ENCODE measurements at places on chromosomes 7 and 10. TPM values are rescaled to one million over a fixed set of nuclear protein-coding genes. Genes with fewer than 3 reads are reported as not detected.
A peak's percentile ranks its signal among the peaks of the same experiment; 100 is the strongest.

DNA sequence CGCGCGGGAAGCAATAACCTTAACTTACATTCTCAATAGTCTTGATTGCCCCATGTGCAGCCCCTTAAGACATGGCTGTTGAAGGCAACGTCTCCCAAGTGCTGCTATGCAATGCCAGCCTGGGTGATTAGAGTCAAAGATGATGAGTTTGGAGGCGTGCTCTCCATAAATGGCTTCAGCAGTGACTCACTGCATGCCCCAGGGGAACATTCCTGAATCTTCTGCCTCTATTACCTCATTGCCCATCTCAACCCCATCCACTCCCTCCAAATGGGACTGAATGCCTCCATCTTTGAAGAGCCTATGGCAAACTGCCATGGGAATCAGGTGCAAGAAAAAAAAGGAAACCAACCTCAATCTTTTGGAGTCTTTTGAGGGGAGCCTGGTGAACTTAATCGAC is 282.8 kb downstream of the SNX10 start:
- no peaks in the 10 kb centered on the region for H3K36me3 ChIP-seq
- DNase-seq: no peak
- no peak overlapping the region for H3K4me3 ChIP-seq
- H3K4me1 ChIP-seq: no peaks in the 10 kb centered on the region
- H3K27me3 ChIP-seq: no peaks in the 10 kb centered on the region

GRCh38 chr10:47029181-47030009 is 118.2 kb downstream of the PTPN20 start:
- no peak overlapping the region for H3K4me3 ChIP-seq
- H3K27me3 ChIP-seq: no peaks in the 10 kb centered on the region
- no peaks in the 10 kb centered on the region for H3K4me1 ChIP-seq

DNA sequence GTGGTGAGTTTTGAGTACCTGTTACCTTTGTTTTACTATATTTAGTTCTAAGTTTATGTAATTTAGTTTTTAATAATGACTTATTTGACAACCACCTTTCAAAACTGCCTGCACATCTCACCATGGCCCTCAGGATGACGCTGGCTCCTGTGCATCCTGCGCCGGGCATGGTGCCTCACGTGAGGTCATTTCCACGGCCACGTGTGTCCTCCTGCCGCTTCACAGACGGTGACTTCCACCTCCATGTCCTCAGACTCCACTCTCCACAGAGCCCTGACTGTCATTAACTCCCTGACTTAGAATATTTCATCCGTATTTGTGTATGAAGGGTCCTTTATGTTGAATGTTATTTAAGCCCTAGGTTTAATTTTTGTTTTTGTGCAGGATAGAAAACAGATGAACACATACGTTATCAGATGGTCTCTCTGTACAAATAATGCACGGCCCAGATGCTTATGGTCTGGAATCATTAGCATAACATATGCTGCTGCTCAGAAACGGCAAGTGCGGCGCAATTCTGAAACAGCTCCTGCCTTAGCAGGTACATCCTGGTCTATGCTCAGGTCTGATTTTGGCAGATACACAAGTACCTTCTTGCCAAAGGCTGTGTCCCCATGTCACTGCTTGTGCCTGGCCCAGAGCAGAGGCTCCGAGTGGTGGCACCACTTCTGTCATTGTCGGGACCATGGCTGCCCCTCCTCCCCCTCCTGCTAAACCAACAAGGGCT is 155.8 kb downstream of the WDR37 start:
- H3K4me3 ChIP-seq: no peak overlapping the region
- no peaks in the 10 kb centered on the region for H3K27me3 ChIP-seq
- H3K36me3 ChIP-seq: no peaks in the 10 kb centered on the region
- DNase-seq: no peak
- no peaks in the 10 kb centered on the region for H3K4me1 ChIP-seq

DNA sequence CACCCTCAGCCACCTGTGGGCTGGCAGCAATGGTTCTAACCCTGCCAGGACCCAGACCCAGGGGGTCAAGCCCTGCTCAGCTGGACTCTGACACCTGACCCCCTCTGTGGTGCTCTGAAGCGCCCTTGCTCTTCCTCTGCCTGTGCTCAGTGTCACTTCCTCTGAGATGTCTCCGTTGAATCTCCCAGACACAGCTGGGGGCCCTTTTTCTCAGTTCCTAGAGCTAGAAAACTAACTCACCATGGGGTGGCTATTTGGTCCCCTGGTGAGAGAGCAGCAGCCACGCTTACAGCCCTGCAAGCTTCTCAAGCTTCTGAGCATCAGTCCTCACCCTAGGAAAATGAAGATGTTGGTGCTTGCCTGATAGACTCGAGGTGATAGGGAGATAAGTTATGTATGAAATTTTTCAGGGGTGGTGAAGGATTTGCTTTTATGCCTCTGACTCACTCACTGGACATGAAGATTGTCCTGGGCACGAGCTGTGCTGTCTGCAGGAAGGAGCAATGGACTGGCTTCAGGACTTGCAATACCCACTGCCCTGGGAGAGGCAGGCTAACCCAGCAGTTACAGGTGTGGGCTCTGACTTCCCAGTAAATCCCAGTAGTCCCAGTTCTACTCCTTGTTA is 29.6 kb downstream of the COL13A1 start:
- no peak for DNase-seq
- H3K27me3 ChIP-seq: peaks cover 34% of the 10 kb centered on the region
- H3K4me1 ChIP-seq: no peaks in the 10 kb centered on the region

DNA sequence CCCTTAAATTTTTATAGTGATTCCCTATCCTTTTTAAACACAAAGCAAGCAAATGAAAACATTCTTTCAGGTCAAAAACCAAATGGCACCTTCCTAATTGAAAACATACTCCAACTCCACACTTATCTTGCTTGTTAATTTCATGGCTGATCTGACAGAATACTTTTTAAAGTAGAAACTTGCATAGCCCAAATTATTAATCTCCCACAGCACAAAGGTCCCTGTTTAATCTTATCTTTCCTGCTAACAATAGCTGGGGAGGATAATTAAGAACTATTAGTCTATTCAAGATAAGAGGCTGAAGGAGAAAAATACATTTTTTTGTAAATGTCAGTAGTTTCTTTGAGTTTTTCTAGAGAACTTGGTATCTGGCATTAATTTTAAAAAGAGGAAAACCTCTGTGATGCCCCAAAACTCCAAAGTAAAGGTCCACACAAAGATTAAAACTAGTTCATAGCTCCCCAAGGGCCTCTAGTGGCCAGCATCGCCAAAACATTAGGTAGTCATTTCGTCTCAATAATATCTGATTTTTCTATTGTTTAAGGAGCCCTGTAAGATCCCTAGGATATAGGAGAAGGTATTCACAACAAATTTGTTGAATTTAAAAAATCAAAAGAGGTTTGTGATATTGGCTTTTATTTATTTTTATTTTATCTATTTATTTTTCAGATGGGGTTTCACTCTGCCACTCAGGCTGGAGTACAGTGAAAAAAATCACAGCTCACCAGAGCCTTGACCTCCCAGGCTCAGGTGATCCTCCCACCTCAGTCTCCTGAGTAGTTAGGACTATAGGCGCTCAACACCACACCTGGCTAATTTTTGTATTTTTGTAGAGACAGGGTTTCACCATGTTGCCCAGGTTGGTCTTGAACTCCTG is 14.7 kb downstream of the CDNF start:
- no peaks in the 10 kb centered on the region for H3K27me3 ChIP-seq
- H3K4me3 ChIP-seq: no peak overlapping the region
- H3K4me1 ChIP-seq: peaks cover 19% of the 10 kb centered on the region
- no peaks in the 10 kb centered on the region for H3K36me3 ChIP-seq
- peak; percentile 31 for DNase-seq

- no peak overlapping the region for H3K27ac ChIP-seq
- DNase-seq: no peak
- no peaks in the 10 kb centered on the region for H3K36me3 ChIP-seq
- H3K4me3 ChIP-seq: no peak overlapping the region
These were observed 136.1 kb downstream of the ELMO1 start for GRCh38 chr7:37312608-37313007.

- H3K27ac ChIP-seq: peak overlapping the region; percentile 72
- no peaks in the 10 kb centered on the region for H3K27me3 ChIP-seq
- DNase-seq: no peak
- H3K4me3 ChIP-seq: no peak overlapping the region
These were observed 11.3 kb downstream of the INPP5F start for GRCh38 chr10:119737039-119737663.

- no peak overlapping the region for H3K4me3 ChIP-seq
- no peaks in the 10 kb centered on the region for H3K4me1 ChIP-seq
- H3K36me3 ChIP-seq: no peaks in the 10 kb centered on the region
- no peak for DNase-seq
These were observed 196.8 kb downstream of the XPNPEP1 start for GRCh38 chr10:109726473-109726872.

Gene RNLS
- not detected for total RNA-seq

Gene RNF148
- not detected for total RNA-seq

GRCh38 chr10:14294347-14295059 is 36.2 kb downstream of the FRMD4A start:
- no peak for DNase-seq
- no peaks in the 10 kb centered on the region for H3K4me1 ChIP-seq
- H3K36me3 ChIP-seq: no peaks in the 10 kb centered on the region
- H3K27me3 ChIP-seq: no peaks in the 10 kb centered on the region

GRCh38 chr7:1004018-1004852 is 21.3 kb downstream of the CYP2W1 start:
- no peaks in the 10 kb centered on the region for H3K4me1 ChIP-seq
- no peak overlapping the region for H3K27ac ChIP-seq
- H3K27me3 ChIP-seq: no peaks in the 10 kb centered on the region
